ENCODE measurements at places on chromosomes 12 and 14.

GRCh38 chr14:36820111-36820709 is 158.6 kb downstream of the PAX9 start:
- no peak for DNase-seq

DNA sequence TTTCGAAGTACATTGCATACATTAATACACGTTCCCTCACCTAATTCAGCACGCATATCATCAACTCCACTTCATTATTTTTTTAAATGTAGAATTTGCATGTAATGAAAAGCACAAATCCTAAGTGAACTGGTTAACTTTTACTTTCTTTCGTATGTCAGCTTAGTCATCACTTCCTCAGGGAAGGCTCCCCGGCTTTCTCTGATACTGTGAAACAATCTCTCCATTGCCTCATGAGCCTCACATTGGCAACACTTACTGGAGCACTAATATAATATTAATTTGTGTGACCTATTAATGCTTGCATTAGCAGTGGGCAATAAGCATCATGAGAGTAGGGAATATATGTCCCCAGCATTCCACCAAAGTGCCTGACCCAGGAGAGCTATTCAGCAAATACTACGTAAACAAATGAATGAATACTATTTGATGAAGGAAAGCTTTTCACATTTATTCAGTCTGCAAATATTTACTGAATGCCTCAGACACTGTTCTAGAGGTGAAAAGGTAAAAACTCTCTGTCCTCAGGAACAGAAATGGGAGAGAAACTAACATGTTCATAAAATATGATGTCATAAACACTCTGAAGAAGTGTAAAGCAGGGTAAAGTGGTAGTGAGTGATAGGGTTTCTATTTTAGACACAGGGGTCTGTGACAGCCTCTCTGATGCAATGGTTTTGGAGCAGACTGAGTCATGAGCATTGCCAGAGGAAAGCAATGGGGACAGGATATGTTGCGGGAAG is 327.5 kb upstream of the DIO2 start:
- DNase-seq: no peak

DNA sequence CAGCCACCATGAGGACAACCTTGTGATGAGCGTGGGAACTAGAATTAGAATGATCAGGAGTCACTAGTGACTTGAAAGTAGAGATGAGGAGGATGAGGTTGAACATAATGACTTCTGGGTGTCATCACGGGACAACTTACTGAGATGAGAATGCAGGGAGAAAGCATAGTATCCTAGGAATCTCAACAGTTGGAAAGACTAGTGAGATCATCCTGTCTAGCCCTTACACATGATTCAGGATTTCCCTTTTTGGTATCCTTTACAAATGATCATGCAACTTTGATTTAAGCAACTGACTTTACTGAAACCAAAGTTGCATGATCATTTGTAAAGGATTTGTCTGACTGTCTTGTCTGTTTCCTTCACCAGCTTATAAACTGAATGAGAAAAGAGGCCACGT is 51.8 kb upstream of the HIF1A start:
- DNase-seq: peak; percentile 83

DNA sequence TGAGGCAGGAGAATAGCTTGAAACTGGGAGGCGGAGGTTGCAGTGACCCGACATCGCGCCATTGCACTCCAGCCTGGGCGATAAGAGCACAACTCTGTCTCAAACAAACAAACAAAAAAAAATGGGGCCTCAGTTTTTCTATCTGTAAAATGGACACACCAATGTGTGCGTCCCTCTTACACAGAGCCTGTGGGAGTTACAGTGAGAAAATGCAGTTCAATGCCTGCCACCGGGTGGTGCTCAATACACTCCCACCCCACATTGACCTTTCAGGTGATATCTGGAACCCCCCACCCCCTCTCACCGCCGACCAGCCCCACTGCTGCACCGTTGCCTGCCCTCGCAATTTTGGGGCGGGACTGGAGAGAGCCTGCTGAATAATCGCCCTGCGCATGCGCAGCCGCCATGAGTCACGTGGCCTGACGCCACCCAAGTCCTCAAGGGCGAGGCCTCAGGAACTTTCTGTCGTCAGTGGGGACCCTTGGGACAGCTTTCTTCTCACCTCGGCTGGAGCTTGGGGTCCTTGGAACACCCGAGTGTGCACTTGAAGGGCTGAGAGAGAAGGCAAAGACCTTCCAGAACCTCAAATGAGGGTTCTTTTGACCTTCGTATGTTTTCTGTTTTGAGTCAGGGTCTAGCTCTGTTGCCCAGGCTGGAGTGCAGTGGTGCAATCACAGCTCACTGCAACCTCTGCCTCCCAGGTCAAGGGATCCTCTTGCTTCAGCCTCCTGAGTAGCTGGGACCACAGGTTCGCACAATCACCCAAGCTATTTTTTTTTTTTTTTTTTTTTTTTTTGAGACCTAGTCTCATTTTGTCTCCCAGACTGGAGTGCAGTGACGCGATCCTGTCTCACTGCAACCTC is 14.6 kb upstream of the CABP1 start:
- no peak for DNase-seq

DNA sequence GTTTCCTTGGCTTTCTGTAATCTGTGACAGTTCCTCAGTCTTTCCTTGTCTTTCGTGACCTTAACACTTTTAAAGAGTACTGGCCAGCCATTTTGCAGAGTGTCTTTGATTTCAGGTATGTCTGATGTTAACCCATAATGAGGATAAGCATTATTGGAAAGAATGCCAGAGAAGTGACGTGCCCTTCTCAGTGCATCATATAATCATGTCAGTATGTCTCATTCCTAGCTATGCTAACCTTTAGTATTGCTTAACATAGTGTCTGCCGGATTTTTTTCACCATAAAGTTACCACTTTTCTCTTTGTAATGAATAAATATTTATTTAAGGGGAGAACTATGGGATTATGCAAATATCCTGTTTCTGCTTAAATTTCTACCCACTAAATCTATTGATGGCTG is 28.5 kb downstream of the RERG start:
- DNase-seq: no peak

DNA sequence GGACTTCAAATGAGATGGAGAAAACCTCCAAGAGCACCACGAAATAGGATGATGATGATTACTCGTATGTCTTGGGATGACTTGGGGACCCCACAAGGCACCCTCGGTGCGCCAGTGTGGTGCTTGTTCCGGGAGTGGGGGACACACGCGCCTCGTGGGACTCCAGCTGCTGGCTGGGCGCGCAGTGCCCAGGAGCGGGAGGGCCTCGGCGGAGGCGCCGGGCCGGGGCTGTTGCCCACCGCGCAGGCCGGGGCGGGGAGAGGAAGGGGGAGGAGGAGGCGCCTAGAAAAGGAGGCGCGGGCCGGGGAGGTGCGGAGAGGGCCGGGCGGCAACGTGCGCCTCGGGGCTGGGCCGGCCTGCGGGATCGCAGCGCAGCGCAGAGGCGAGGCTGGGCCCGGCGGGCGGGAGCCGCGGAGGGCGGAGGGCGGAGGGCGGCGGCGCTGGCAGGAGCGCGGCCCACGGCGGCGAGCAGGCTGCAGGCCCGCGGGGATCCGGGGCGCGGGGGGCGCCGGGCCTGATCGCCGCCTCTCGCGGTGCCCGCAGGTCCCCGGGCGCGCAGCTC is at the start of gene RFLNA:
Gene RFLNA, plus strand, starts transcription at position 314 of the 562 bp plus-strand sequence. CDS start 337 bp downstream, outside the sequence.
- no peak for DNase-seq

GRCh38 chr12:126752021-126752420 is 1514.9 kb upstream of the TMEM132C start:
- no peak for DNase-seq

GRCh38 chr14:52051251-52051650 is 17.6 kb downstream of the NID2 start:
- no peak for DNase-seq

- DNase-seq: peak; percentile 81
Measured at GRCh38 chr12:124796303-124796960, 67.2 kb downstream of the SCARB1 start.

- no peak for DNase-seq
Measured at GRCh38 chr14:54136894-54137613, 180.4 kb upstream of the BMP4 start.

GRCh38 chr12:27840229-27840999 is 60.4 kb upstream of the MANSC4 start:
- peak; percentile 59 for DNase-seq

GRCh38 chr12:67647181-67647798 is 1.3 kb upstream of the DYRK2 start:
- DNase-seq: no peak

GRCh38 chr14:66069036-66069435 is 417.1 kb upstream of the CCDC196 start:
- no peak for DNase-seq

GRCh38 chr12:22286569-22286968 is 47.9 kb downstream of the ST8SIA1 start:
- DNase-seq: no peak

DNA sequence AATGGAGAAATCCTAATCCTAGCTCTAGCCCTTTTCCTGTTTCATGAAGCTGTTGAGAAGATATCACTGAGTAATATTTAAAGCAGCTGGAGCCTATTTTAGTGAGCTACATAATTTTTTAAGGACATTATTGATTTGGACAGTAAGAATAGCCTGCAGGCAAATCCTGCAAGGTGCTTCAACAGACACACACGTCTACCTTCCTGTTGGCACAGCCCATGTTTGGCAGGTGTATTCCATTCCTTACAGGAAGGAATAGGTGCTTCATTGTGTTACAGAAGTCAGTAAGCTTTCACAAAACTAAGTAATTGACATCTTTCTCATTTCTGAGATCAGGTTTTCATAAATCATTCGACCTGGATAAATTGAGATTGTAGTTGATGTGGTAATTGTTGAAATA is 50.6 kb downstream of the FOXA1 start:
- no peak for DNase-seq

GRCh38 chr12:42475106-42475505 is 114.4 kb downstream of the PRICKLE1 start:
- DNase-seq: peak; percentile 25

- no peak for DNase-seq
Measured at GRCh38 chr12:90020014-90020413, 311.4 kb upstream of the ATP2B1 start.

GRCh38 chr14:103657471-103657870 is 28.5 kb downstream of the KLC1 start:
- peak; percentile 65 for DNase-seq

DNA sequence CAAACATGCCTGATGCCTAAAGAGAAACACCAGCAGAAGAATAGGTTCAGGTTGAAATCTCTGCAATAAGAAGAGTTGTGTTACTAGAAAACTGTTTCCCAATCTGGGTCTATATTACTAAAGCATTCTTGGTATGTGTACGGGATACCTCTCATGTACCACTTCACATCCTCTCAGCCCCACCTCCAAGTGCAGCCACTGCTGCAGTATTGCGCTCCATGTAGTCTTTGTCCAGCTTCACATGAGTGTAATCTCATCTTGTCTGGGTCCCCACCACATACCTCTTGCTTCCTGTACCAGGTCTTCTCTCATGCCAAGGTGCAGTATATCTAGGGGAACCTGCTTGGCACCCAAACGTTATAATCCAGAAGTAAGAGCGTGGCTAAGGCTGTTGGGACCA is 187.5 kb upstream of the EEA1 start:
- no peak for DNase-seq

DNA sequence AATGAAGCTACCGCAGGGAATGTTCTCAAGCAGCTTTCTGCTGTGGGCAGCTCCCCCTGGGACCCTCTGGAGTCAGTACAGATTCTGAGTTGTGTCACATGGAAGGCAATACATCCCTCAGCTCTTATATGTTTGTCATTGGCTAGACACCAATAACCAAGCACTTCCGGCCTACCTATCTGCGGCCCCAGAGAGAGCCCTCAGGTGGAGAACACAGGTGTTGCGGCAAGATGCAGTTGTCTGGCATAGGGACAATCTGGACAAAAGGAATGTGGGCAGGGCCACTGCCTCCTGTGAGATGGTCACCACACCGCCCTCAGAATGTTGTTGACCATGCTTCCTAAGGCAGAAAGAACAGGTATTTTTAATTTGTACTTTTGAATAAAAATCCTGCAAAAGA is 118.7 kb downstream of the BRMS1L start:
- no peak for DNase-seq

DNA sequence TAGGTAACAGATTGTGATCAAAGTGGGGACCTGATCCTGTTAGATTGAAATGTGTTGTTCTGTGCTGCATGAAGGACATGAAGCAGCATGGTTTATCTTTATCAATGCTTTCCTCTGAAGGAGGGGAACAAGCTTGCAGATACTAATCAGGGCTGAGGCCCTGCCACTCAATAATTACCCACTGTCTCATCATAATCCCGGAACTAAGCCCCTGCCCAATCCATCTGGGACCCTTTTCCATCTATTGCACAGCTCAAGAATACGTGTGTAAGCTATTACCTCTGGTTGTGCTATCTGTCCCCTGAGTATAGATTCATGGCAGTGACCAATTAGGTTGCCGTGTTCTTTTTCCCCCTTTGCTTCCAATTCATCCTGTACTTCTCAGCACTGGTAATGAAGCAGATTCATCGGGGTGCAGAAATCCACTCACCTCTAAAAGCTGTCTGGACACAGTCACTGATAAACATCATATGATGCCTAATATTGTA is 67.8 kb downstream of the OTX2 start:
- no peak for DNase-seq

DNA sequence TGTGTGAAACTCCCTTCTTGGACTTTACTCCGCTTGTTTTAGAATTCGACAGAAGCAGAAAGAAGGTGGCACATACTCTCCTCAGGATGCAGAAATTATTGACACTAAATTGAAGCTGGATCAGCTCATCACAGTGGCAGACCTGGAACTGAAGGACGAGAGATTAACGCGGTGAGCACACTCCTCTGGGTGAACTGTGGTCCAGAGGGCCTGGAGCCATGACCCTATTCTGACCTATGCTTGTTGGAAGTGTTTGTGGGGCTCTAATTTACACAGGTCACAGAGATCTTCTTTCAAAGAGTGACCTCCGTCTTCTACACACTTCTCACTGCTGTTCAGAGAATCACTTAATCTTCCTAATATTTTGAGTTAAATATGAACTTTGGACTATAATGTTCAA is 72.5 kb upstream of the MYF6 start:
- DNase-seq: no peak

GRCh38 chr12:49548822-49549648 is 10.2 kb downstream of the KCNH3 start:
- no peak for DNase-seq

GRCh38 chr14:40188006-40188405 is 755.8 kb upstream of the FBXO33 start:
- no peak for DNase-seq

DNA sequence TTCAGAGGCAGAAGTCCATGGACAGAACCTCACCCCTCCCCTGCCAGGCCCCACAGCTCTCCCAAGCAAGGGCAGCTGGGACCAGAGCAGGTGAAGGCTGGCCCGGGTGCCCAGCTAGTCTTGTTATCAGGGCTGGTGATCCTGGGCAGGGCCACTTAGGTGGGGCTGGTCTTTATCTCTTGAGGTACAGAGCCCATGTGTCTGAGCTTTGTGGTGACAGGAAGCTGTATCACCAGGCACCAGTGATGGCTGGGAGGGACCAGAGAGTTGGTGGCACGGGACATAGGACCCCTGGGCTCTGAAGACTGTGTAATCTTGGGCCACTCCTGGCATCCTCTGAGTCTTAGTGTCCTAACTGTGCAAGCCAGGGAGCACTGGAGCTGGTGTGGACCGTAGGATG is 12.8 kb upstream of the HPD start:
- no peak for DNase-seq
